Stimulated activated CD4-positive, alpha-beta T cell treated with anti-CD3 and anti-CD28 coated beads, Interleukin-4, amount 100 ng/mL, for 48 hours (primary cell): ENCODE measurements at places on chromosomes 5 and 9.

DNA sequence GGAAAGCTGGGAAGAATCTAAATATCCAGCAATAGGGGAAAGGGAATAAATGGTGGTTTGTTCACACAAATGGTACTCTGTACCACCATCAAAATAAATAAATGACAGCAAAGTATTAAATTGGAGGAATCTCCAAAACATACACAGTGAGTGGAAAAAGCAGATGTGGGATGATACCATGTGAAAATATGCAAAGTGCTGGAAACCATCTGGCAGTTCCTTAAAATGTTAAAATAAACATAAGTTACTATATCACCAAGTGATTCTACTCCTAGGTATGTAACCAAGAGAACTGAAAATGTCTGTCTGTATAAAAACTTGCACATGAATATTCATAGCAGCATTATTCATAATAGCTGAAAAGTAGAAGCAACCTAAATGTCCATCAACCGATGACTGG is 41.9 kb upstream of the TEX48 start:
- DNase-seq = no peak

- no peak for DNase-seq
These were observed 58.6 kb upstream of the RICTOR start for GRCh38 chr5:39132792-39133191.

DNA sequence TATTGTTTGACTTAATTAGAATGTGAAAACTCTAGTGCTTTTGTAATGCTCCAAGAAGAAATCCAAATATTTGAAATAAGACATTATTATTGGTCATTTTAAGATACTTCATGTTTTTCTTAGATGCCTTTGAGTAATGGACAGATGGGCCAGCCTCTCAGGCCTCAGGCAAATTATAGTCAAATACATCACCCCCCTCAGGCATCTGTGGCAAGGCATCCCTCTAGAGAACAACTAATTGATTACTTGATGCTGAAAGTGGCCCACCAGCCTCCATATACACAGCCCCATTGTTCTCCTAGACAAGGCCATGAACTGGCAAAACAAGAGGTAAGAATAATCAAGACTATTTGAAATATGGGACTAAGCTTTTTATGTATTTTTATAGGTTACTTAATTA is 69.2 kb upstream of the SREK1 start:
- DNase-seq = no peak

DNA sequence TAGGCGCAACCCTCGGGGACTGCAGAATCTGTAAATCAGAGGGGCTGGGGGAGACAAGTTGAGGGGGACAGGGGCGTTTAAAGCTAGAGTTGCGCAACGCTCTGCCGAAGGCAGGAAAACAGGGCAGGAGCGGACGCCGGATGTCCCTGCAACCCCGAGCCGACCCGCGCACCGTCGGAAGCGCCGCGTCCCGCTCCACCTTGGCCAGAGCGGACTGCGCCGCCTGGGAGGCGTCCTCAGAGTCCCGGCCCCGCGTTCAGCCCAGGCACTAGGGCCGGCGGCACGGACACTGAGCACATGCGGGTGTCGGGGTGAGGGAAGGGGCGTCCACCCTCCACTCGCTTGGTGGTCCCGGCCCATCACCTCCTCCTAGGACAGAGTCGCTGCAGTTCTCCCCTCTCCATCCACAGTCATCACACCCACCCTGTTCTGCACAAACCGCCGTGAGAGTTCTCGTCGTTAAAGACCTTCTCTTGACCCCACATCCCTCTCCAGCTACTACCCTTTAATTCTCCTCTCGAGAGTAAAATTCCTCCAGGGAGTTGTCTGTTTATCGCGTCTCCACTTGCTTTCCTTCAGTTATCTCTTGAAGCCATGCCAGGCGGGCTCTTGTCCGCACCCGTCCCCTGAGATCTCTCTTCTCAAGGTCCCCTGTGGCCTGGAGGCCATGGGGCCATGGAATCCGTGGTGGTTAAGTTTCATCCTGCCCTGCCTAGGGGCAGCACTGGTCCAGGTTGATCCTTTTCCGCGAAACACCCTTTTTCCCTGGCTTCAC is 796 bp upstream of the PDLIM7 start:
- no peak for DNase-seq

DNA sequence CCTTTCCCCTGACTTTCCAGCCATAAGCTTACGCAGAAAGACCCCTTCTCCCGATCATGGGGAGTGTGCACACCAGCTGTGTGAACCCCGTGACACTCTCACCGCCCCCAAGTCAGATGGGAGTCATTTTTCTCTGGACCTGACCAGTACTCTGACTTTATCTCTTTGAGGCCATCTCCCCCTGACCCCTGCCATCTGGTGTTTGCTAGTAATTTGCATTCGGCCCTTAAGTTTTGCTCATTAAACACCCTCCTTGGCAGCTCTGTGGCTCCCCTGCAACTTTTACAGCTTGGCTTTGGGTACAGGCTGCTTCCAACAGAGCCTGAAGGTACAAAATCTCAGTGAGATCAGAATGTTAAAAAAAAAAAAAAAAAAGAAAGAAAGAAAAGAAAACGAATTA is 43.9 kb downstream of the PDZD2 start:
- DNase-seq = no peak

GRCh38 chr5:81252904-81253303 is 19.8 kb downstream of the CKMT2 start:
- DNase-seq = no peak

- DNase-seq = no peak
These were observed 46.6 kb downstream of the COL15A1 start for GRCh38 chr9:98990181-98990870.

DNA sequence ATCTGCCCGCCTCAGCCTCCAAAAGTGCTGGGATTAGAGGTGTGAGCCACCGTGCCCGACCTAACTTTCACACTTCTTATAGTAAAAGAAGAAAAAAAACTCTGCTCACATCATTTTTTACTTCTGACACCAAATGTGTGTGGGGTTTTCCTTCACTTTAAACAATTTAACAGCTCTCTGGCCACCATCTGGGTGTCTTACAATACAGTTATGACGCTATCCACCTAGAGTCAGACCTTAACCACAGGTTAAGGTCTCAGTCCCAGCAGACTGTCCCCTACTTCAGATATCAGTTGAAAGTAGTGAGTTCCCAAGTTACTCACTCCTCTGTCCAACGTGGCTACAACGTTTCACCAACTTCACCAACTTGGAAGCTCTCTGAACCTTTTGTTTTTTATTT is 15.4 kb upstream of the ATP6V1G1 start:
- no peak for DNase-seq

- no peak for DNase-seq
These were observed 182.0 kb upstream of the MOCS2 start for GRCh38 chr5:53291528-53291927.

- no peak for DNase-seq
These were observed 140.1 kb upstream of the PPP1R26 start for GRCh38 chr9:135339378-135339973.

DNA sequence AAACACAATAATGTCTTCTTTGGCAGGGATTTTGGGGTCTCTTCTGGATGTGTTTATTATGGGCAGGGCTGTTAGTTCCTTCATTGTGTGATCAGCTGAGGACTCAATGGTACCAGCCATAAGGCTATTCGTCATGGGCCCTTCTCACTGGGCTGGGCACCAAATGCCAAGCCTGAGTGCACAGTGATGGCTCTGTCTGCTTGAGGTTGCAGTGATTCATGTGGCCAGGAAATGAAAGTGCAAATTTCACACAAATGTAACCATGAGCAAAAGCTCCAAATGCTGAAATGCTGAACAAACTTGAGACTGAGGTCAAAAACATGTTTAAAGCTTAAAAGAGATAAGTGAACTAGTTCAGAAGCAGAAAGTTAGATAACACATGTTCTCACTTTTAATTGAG is 191.0 kb downstream of the TARS1 start:
- DNase-seq = no peak

GRCh38 chr9:10265153-10265631 is 347.6 kb downstream of the PTPRD start:
- DNase-seq = no peak

DNA sequence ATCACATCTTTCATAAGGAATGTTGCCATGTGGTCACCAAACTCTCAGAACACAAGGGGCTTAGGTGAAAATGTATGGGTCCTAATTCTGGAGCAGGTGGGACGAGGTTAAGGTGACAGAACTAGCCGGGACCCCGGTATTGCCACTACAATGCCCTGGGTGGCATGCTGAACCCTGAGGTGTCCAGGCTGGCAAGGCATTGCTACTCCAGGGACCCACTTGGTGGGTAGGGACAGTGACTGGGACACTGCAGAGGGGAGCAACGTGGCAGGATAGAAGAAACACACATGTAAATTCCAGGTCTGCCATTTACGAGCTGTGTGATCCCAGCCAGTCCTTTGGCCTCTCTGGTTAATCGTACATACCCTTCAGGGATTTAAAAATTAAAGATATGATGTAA is 206.9 kb upstream of the MVB12B start:
- no peak for DNase-seq

DNA sequence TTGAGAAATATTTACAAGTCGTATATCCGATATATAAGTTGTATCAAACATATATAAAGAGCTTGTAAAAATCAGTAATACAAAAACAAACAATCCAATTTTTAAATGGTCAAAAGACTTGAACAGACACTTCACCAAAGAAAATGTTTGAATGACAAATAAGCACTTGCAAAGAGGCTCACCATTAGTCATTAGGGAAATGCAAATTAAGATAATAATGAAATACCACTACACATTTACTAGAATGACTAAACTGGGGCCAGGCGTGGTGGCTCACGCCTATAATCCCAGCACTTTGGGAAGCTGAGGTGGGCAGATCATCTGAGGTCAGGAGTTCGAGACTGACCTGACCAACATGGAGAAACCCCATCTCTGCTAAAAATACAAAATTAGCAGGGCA is 134.6 kb upstream of the HAND1 start:
- DNase-seq = no peak

DNA sequence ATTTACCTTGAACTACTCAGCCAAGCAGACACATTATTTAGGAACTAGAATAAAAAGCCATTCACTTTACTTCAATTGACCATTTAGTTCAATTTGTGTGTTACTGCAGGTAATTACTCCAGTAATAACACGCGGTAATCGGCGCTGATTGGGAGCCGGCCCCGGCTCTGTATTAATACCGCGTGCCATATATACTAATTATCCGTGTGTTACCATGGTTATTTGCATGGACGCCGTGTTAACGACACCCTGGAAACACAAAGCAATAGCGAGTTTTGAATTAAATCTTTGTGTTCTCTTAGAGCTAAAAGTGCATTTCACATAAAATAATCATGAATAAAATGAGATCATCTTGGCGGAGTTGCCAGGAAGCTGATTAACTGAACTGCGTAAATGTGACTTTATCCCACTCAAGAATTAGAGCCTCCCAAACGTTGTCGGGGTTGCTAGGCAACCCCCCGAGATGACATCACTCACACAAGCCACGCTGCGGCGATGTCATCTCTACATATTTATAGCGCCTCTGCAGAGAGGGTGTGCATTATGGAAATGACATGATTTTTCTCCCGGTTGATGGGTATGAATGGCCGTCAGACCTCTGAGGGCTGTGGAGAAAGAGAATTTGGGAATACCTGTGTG is 41.4 kb upstream of the RNU6ATAC start:
- no peak for DNase-seq

DNA sequence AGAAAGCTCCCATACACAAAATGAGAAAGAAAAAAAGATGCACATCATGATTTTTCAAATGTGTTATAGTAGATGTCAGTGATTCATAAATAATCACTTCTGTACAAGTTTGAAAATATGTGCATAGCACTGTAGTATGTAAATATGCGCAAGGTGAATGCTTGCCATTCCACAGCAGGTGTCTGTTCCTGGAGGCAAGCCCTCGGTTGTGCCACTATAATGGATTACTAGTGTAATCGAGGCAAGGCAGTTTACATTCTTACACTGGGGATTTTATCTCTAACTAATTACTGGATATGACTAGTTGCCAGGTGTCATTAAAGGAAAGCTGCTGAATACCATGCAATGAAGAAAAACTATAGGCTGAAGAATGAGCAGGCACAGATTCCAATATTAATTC is 93.6 kb downstream of the ARHGEF28 start:
- no peak for DNase-seq

GRCh38 chr9:113996531-113997001 is 81.5 kb downstream of the AMBP start:
- DNase-seq = no peak

DNA sequence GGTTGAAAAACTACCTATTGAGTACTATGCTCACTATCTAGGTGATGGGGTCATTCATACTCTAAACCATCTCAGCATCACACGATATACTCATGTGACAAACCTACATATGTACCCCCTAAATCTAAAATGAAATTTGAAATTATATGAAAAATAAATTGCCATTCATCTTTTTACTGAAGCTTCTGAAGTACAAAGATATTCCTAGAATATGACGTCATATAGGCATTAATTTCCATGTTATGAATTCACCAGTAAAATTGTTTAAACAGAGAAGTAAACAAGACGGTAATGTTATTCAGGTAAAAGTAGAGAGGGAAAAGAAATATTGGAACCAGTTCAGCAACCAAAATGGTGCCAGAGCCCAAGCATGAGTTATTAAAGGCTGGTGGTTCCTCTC is 173.0 kb downstream of the MRPS30 start:
- no peak for DNase-seq

GRCh38 chr9:83992407-83992806 is 11.8 kb downstream of the RMI1 start:
- no peak for DNase-seq

DNA sequence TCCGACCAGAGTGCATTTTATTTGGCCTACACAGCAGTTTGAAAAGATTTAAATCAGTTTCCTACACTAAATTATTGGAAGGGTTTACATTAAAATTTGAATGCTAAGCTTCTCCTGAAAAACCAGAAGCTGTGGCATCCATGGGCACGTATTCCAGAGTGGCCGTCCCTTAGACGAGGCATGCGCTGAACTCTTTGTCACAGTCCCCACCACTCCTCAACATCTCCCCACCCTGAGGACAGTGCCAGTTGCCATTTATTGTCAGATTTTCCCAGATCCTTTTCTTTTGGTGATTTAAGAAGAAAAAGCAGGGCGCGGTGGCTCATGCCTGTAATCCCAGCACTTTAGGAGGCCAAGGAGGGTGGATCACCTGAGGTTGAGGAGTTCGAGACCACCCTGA is 39.9 kb upstream of the UNC5A start:
- no peak for DNase-seq

GRCh38 chr5:173653822-173654523 is 37.5 kb upstream of the BOD1 start:
- DNase-seq = no peak

- DNase-seq = no peak
These were observed 16.5 kb upstream of the CXXC5 start for GRCh38 chr5:139631520-139632165.

GRCh38 chr9:127629468-127630081 is 17.5 kb downstream of the STXBP1 start:
- DNase-seq = no peak

GRCh38 chr5:52657247-52657645 is 130.5 kb upstream of the ITGA1 start:
- no peak for DNase-seq

- peak; percentile 22 for DNase-seq
These were observed 3.4 kb downstream of the PDLIM4 start for GRCh38 chr5:132260714-132261551.

GRCh38 chr9:130627051-130627450 is 37.3 kb upstream of the PRDM12 start:
- no peak for DNase-seq
